ENCODE measurements at places on chromosomes 6 and 20.
A peak's percentile ranks its signal among the peaks of the same experiment; 100 is the strongest.

DNA sequence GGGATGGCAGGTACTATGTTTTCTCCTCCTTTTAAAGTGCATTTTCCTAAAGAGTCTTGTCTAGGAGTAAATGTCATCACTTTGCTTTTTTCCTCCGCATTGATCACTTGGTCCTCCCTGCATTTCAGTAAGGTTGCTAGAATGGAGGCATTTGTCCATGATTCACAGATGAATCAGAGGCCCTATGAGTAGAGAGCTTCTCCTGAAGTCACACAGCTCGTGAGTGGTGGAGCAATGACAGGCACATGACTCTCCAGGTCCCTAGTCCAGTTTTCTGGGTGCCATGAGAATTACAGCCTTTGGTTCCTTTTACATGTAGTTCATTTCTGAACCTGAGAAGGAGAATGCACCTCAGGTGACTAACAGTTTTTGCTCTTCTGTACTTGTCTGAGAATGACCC is 50.5 kb downstream of the HLA-A start:
- DNase-seq: no peak

GRCh38 chr6:109373331-109373730 is 8.9 kb downstream of the CD164 start:
- no peak for DNase-seq

GRCh38 chr6:124066946-124067552 is 263.4 kb downstream of the NKAIN2 start:
- no peak for DNase-seq

DNA sequence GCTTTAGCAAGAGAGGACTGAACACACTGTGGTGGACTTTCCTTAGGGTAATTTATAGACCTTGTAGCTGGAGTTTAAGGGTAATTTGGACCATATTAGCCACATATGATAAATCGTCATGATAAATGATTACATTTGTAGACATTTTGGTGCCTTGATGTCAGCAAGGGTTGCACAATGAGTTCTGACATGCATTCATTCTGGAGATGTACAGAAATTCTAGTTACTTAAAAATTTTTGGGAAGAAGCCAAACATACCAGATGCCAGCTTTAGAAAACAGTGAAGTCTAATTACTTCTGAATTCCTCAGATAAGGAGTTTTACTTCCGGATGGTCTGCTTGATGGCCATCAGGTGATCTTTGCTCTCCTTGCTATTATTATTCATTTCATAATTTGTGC is 653.1 kb downstream of the TBC1D32 start:
- no peak for DNase-seq

GRCh38 chr6:121157906-121158305 is 176.4 kb downstream of the TBC1D32 start:
- DNase-seq: no peak

- DNase-seq: no peak
Observed at GRCh38 chr6:163183806-163184205, 230.7 kb upstream of the QKI start.

DNA sequence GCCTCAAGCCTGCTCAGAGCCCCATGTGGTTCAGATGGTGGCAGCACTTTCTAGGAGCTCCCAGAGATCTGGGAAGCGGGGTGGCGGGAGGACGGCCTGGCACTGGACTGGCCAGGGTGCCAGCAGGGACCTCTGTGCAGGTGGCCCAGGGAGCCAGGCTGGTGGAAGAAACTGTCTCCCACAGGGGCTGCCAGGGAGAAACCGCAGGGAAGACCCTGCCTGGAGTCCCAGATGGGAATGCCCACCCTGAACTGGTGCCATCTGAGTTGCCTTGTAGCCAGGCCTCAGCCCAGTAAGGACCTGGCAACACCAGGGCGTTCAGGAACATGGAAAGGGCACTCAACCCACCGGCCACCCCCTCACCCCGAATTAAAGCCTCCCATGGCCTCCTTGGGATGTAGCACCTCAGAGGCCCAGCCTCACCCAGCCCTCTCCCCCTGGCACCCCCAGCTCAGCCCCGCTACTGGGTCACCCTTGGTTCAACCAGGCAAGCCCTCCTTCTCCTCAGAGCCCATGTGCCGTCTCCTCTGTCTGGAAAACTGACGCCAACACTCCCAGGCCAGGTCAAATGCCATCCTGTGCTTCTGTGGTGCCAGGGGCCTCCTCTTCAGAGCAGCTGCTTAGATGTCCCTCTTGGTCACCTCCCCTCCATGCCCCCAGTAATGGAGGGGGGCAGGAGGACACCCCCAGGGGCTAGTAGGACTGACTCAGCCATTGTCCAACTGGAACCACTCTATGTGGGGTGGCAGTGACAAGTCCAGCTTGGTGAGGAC is 5.9 kb upstream of the C20orf144 start:
- no peak for DNase-seq

DNA sequence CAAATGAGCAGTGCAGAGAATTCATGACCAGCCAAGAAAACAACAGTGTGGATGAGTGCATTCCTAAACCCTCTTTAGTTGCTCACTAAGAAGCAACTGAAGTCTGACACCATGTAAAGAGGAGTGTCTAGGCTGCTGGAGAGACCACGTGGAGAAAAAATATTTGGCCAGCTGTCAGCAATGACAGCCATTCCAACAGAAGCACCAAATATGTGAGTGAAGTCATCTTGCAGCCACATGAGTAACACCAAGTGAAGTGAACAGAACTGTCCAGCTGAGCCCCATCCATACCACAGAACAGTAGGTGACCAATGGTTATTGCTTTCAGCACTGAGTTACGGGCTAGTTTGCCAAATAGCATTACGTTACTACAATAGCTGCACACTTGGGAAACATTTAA is 89.4 kb downstream of the TBXT start:
- no peak for DNase-seq

- peak; percentile 49 for DNase-seq
Observed at GRCh38 chr6:16129623-16130401, 926 bp downstream of the MYLIP start.

DNA sequence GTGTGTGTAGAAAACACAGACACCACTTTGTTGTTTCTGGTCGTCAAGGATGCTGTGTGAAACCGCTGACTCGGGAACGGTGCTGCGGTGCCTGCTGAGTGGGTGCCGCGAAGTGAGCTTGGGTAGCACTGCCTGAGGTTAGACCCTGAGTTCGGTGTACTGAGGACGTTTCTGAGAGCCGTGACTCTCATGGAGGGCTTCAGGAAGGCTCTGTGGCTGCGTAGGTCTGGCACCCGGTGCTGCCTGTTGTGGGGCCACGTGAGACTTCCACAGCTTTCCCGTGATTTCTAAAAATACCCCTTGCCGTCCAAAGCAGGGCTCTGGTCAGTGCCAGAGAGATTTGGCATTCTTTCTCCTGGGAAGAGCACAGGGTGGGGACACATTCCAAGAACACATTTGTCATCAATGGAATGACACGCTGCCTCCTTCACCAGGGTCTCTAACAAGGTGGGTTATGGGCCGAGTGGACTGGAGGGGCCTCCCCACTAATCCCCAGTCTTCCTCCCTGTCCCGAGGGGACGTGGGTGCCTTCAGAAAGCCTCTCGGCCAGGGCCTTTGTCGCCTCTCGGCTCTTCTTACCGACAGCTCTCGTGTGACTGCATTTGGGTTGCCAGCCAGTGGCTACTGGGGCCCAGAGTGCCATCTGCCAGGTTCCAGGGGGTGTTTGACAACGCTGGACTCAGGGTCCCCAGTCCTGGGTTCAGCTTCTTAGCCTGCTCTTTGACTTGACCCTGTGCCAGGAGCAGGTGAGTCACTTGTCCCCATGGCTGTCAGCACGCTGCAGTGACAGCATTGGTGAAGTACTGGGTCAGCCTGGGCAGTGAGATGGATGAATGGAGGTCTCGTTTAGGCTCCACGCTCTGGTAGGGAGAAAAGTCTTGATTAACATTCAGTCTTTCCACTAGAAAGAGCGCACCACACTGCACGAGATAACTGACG is 62.2 kb downstream of the SYNJ2 start:
- DNase-seq: no peak

GRCh38 chr20:47330933-47331708 is 25.4 kb downstream of the ZMYND8 start:
- DNase-seq: no peak

Measured in KBM-7 (cell line).